Naive thymus-derived CD8-positive, alpha-beta T cell (primary cell): ENCODE measurements at places on chromosomes 7 and 10. TPM values are rescaled to one million over a fixed set of nuclear protein-coding genes. Genes with fewer than 3 reads are reported as not detected.
A peak's percentile ranks its signal among the peaks of the same experiment; 100 is the strongest.

- no peak for DNase-seq
Observed at GRCh38 chr10:118635674-118636402, 40.4 kb upstream of the PRLHR start.

The C10orf67 gene
- not detected for polyA plus RNA-seq

The C7orf33 gene
- not detected for polyA plus RNA-seq

DNA sequence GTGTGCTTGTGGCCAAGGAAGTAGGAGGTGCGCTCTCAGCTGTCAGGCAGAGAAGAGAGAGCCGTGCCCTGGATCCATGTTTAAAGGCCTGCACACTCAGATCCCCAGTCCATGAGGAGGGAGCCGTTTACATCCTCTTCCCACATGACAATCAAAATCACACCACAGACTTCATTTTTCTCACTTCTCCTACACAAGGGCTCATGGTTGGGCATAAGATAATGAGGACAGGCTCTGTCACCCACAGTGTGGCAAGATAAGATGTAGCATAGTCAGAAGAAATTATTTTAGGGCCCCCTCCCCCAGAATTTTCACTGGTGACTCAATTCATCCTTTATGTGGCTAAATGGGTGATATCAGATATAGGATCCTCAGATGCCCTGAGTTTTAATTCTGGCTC lies 35.9 kb upstream of the INHBA start:
- DNase-seq: no peak

GRCh38 chr10:29473087-29473356 lies 161.7 kb downstream of the SVIL start:
- DNase-seq: no peak

The ASB10 gene
- polyA plus RNA-seq: not detected

DNA sequence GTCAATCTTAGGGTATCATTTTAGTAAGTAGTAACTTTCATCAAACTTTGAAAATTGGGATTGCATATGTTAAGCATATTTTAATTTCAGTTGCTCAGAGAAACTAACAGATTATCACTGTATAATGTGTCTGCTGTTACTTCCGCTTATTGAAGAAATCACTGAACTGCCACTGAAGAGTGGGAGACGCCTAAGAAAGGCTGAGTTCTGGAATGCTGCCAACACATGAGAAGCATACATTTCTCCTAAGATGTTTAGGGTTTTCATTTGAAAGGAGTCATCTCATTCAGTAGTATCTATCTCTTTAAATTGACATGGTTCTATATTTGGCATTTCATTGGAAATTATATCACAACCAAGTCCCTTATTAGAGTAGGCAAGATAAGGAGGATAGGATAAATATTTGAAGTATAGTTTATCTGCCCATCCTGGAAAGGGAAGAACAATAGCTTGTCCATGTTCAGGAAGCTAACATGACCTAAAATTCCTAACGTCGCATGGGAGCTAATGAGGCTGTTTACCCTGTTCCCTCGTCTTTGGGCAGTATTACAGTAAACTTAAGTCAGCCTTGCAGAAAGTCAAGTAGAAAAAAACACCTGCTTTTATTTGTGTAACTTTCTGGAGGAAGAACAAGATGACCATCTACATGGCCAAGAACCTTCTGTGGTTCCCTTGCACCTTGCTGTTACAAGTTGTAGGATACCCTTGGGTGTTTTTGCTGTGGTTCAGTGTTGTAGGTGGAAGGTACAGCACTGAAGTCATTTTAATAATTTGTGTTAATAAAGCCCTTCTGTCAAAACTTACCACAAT lies 67.3 kb downstream of the NHLRC2 start:
- no peak for DNase-seq

The TAS2R39 gene
- not detected for polyA plus RNA-seq

The NUTM2E gene
- polyA plus RNA-seq: not detected

GRCh38 chr10:33387720-33388119 lies 53.3 kb upstream of the NRP1 start:
- no peak for DNase-seq

- DNase-seq: no peak
Observed at GRCh38 chr7:55296070-55296469, 69.1 kb upstream of the LANCL2 start.

The RET gene
- polyA plus RNA-seq: not detected

DNA sequence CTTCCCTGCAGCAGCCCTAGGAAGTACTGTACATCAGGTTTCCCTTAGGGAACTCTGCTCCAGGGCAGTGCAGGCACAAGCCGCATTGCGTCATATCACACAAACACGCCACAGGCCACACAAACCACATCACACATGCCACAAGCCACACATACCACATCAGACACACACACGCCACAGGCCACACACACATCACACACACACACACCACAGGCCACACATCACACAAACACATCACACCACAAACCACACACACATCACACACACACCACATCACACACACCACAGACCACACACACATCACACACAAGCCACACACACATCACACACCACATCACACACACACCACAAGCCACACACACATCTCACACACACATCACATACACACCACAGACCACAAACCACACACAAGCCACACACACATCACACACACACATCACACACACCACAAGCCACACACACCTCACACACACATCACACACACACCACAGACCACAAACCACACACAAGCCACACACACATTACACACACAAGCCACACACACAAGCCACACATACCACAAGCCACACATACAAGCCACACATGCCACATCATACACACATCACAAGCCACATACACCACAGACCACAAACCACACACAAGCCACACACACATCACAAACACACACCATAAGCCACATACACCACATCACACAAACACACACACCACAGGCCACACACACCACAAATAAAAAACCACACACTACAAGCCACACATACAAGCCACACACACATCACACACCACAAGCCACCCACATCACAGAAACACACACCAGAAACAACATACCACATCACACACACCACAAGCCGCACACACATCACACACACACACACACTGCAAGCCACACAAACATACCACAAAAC lies 53.4 kb downstream of the TMEM209 start:
- peak; percentile 27 for DNase-seq

- DNase-seq: no peak
Observed at GRCh38 chr10:3773460-3774017, 11.5 kb downstream of the KLF6 start.

DNA sequence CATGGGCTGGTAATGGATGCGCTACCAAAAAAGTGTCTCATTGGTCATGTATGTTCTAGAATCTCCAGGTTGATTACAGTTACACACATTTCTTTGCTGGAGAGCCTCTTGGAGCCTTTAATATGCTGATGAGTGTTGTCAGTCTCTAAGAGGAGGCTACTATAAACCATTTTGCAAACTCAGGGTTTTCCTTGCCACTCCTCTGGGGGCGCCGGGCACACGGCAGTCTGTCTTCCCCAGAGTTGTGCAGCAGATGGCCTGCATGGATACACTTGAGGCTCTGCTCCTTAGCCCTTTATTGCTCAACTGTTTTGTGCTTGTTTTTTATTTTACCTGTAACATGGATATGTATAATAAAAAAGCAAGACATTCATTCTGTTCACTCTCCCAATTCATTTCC lies 196.5 kb downstream of the ACTR3B start:
- DNase-seq: no peak

DNA sequence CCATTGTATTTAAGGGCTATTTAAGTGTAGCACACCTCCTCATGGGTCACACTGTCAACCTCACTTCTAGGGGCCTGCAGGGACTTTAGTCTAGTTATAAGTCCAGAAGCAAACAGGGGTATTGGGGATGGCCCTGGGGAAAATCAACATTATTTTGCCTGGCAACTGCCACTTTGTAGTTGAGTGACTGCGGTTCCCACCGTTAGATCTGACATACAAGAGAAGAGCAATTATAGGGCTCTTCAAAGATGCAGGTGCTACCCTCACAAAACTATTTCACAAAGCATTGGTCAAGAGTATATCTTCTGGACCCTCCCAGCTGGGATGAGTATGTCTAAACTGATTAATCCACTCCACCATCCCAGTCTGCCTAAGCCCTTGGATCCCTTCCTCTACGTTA lies 133.0 kb upstream of the PCBD1 start:
- no peak for DNase-seq

DNA sequence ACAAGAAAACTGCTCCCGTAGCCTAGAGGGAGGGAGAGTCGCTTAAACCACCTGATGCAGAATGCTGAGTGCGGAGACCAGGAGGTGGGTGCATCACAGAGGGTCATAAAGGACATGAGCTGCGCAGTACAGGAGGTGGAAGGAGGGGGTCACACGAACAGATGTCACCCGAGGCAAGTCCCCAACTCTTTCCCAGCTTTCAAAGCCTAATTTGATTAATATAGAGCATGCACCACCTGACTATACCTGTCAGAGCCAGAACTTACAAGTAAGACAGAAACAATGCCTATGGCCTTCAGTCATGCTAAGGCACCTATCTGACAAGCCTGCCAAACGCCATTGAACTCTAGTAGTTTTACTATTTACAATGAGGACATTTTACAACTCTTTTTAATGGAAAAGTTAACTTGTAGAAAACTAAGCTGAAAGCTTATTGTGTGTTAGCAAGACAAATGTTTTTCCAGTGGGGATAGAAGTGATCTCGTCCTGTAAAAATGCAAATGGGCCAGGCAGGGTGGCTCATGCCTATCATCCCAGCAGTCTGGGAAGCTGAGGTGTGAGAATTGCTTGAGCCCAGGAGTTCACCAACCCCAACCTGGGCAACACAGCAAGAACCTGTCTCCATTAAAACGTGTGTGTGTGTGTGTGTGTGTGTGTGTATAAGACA lies 1.1 kb upstream of the VOPP1 start:
- DNase-seq: no peak

- no peak for DNase-seq
Observed at GRCh38 chr10:43339136-43339535, 32.3 kb upstream of the FXYD4 start.

The OPN1SW gene
- polyA plus RNA-seq: not detected

The AKR1C4 gene
- not detected for polyA plus RNA-seq

GRCh38 chr7:17552373-17552772 lies 253.9 kb downstream of the AHR start:
- no peak for DNase-seq

The CPXM2 gene
- polyA plus RNA-seq: not detected

GRCh38 chr10:71494980-71495381 lies 98.3 kb downstream of the CDH23 start:
- DNase-seq: no peak
